ENCODE measurements at places on chromosomes 13 and 19.
A peak's percentile ranks its signal among the peaks of the same experiment; 100 is the strongest.

DNA sequence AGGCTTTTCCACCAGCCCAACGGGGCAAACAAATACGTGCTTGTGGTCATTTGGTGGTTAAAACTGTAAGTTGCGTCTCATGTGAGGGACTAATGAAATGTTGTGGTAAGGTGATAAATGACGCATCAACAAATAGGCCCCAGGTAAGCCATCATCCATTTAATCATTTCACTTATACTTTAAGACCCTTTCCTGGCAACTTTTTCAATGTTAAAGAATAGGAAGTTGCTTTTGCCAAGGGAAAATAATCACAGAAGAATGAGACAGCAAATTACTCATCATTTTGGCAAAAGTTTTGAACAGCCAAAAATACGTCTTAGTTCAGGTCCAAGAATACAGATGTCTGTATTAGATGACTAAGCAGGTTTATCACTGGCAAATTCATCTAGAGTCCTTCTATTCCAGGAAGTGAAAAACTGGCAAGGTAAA, 660.4 kb downstream of the SLITRK1 start:
- no peak for DNase-seq

DNA sequence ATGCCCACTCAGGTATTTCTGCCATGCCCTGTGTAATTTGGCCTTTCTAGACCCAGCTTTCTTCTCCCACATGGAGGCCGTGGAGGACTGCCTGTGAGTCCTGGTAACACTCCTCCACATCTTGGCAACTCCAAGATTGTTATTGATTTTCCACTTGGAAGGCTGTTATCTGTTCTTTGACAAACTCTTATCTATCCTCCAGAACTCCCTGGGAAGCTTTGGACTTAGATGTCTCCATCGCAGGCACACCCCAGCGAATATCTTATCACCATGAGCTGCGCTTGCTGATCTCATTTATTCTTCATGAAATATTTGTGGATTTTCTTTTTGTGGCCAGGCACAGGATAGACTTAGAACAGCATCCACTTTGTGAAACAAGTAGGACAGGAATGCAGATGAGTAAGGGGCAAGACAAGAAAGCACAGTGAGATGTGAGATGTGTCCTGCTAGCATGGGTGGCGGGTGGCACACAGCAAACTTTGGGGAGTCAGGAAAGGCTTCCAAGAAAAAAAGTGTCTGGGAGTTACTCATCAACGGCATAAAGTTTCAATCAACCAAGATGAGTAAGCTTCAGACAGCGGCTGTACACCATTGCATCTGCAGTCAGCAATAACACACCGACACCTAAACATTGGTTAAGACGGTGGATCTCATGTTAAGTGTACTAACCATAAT, 84.5 kb upstream of the IRS2 start:
- no peak for DNase-seq

- DNase-seq, result peak; percentile 45
These were observed 78.3 kb downstream of the CYSLTR2 start for GRCh38 chr13:48731957-48732569.

GRCh38 chr13:25203127-25203740, 31.1 kb upstream of the AMER2 start:
- no peak for DNase-seq

DNA sequence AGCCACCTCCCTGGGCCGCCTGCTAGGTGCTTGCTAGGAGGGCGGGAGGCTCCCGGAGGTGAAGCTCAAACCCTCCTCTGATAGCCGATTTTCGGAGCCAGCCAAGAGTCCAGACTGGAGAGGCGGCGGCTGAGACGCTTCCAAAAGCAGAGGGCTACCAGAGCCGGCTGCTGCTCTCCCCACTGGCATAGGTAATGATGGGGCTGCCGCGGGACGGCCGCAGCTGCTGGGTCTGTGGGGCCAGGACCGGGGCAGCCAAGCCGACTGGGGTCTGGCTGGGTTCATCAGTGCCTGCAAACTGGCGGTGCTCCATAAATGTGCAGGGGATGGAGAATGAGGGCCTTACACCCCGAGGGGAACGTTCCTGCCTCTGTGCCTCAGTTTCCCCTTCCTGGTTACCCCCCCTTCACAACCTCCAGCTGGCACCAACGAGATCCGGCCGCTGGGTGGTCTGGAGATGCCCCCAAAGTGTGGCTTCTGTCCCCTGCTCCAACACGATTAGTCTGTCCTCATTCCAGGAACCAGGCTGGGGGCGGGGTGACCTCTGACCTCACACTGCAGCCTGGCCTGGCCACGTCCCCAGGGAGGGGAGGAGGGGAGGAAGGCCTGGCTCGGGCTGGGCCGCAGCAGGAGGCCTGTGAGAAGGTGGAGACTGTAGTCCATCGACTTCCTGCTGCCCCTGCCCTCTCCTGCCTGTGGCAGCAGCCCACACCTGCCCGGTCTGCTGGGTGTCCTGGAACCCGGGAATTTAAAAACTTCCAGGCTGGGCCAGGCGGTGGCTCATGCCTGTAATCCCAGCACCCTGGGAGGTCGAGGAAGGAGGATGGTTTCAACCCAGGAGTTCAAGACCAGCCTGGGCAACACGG, 3.8 kb upstream of the WDR18 start:
- no peak for DNase-seq

DNA sequence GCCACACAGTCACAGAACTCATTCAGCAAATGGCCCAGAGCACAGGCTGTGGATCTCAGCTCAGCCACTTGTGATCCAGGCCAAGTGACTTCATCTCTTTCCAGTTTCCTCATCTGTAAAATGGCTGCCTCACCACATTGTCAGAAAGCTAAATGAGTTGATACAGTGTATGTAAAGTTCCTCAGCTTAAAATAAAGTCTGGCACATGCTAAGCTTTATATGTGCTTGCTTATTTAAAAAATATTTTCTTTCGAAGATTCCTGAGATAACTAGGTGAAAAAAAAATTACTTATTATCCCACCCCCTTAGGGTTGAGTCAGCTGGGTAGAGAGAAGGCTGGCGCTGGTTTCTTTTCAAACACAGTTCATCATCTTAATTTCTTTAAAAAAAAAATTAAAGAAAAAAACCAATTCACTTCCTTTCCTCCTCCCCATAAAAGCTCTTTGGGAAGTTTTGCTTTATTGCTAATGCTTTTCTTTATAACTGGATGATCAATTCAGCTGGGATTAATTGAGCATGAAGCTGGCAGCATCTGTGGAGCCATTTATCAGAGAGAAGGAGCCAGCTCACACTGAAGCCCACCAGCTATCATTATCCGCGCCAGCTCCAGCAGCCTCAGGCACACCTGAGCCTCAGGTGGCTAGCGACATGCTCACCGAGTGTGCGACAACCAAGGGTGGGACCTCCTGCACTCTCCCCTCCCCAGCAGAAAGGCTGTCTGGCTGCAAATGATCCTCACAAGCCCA, 354.9 kb downstream of the FOXO1 start:
- DNase-seq, result no peak

DNA sequence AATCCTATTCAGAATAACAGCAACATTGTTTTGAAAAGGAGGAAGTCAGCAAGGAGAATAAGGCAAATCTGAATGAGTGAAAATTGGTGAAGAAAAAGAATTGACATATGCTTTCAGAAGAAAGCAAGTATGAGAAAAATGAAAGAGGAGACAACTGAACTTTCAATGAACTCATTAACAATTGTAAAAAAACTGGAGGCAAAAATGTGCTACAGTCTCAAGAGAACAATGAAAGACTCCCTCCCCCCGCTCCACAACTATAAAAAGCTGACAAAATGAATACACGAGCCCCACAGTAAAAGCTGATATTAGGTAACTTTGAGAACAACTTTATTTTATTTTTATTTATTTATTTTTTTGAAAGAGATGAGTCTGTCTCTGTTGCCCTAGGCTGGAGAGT, 373.1 kb downstream of the DIAPH3 start:
- no peak for DNase-seq
